Stimulated activated CD8-positive, alpha-beta memory T cell treated with anti-CD3 and anti-CD28 coated beads, Interleukin-4, amount 100 ng/mL, for 4 hours (primary cell): ENCODE measurements at places on chromosomes 6 and 20.

- DNase-seq: no peak
Measured at GRCh38 chr6:53795702-53796450, 1.1 kb downstream of the LRRC1 start.

DNA sequence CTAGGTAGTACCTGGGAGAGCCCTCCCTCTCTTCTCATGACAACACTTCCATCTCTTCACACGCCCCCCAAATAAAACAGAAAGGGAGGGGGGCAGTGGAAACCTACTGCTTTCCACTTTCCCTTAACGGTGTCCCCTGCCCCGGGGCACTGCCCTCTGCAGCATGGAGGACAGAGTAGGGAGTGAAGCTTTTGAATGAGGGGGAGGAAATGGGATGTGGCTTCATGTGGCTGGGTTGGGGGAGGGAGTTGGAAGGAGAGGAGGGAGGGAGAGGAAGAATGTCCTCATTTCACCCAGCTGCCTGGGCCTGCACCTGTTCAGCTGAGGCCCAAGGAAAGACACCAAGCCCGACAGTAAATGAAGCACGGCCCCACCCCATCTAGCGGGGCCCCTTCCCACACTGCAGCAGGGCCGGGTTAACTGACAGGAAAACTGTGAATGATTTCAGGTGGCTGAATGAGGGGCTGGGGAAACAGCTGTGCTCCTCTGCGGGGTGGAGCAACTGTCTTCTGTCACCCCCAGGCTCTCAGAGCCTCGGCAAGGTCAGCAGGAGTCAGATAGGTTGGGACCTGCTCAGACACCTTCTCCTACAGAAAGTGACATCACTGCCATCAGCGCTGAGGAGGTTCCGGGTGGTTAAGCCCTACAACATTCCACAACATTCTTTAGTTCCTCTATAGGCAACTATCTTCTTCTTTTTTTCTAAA is 40.0 kb upstream of the TAF8 start:
- no peak for DNase-seq

DNA sequence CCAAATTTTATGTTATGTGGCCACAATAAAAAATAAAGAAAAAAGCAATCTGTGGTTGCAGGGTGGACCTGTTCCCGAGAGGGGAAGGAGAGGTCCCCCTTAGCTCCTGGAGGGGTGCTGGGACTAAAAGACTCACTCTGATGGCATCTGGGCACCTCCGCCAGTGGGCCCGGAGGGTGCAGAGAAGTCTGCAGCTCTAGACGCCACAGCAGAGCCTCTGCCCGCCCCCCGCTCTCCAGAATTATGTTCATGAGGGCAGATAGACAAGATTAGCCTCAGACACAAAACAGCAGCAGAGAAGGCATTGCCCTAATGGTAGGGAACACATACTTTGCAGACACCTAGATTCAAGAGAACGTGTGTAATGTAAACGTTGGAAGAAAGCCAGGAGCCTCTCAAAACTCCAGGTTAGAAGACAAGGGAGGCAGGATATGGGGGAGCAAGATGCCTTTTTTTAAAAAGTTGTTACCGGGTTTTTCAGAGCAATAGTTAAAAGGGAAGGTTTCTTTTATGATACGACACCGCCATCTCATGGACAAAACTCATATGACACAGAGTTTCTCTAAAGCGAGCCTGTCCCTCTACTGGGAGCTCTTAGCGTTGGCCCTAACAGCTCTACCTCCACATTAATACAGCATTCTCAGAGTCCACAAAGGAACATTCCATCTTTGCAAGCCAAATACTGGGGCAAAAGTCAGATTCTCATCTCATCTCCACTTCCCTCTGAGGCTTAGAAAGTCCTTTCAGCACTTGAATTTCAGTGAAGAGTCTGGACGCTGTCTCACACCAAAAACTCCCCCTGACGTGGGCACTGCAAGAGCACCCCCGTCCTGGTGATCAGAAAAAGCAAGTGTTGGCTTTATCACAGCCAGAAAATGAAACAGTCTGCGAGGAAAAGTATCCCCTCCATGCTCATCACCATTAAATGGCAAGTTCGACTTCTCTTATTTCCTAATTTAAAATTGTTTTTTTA is 47.2 kb downstream of the FOXF2 start:
- peak; percentile 20 for DNase-seq

- DNase-seq: no peak
Measured at GRCh38 chr6:34791164-34791700, 651 bp upstream of the BLTP3A start.

- DNase-seq: no peak
Measured at GRCh38 chr6:168527451-168528210, 86.6 kb downstream of the SMOC2 start.

DNA sequence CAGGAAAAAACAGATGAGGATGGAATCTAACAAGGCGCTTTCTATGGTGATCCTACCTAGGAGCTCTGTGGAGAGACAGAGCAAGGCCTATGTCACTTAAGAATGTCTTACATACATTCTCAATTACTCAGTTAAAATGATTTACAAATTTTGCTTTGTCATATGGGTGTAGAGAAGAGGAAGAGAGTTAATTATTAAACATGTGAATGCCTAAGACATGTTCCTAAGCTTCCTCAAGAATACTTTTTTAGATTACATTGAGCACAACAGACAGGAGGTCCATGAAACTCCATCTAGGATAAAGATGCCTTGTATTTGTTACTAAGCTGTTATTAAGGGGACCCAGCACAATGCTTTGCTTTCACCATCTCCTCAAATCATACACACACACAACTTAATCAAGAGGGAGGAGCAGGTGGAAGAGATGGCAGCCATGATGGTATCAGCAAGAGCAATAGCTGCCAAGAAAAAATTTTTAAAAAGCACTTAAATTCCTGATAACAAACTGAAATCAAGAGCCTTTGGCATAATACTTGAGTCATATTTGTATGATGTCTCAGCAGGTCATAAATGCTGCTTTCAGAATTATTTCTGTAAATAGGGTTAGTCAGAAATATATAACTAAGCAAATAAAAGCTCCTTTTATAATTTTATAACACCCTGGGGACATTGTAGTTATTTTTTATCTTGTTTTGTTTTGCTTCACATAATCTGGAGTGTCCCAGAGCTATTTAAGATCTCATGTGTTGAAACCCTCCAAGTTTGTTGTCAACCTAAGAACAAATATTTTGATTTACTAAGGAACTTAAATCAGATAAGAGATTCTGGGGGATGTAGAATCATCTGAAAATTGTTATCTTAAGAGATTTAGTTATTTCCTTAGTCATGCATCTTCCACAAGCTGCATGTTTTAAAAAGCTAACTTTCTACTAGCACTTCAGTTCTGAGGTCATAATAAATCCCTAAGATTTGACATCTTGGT is 70.0 kb upstream of the CD2AP start:
- no peak for DNase-seq

DNA sequence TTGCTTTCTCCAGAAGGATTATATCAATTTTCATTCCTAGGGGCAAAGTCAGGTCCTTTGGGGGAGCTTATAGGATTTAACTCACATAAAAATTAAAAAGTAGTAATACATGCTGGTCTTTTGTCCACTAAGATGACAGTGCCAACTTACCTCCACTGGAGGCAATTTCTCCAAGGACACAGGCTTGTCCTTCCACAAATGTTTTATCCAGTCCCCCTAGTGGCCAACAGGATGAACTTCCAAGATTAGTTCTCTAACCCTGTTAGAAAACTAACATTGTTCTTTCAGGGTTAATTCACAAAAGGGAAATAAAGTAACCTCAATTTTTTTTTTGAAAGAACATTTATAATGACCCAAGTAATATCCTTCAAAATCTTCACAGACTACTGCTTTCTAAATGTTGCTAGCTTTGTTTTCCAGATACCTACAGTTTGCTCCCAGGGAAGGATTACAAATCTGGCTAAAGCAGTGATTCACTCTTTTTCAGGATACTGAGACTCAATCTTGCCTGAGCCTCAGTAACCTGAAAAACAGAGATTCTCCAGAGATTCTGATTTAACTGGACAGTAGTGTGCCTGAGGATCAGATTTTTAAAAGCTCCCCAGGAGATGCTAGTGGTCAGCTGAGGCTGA is 31.7 kb upstream of the UBR2 start:
- no peak for DNase-seq

DNA sequence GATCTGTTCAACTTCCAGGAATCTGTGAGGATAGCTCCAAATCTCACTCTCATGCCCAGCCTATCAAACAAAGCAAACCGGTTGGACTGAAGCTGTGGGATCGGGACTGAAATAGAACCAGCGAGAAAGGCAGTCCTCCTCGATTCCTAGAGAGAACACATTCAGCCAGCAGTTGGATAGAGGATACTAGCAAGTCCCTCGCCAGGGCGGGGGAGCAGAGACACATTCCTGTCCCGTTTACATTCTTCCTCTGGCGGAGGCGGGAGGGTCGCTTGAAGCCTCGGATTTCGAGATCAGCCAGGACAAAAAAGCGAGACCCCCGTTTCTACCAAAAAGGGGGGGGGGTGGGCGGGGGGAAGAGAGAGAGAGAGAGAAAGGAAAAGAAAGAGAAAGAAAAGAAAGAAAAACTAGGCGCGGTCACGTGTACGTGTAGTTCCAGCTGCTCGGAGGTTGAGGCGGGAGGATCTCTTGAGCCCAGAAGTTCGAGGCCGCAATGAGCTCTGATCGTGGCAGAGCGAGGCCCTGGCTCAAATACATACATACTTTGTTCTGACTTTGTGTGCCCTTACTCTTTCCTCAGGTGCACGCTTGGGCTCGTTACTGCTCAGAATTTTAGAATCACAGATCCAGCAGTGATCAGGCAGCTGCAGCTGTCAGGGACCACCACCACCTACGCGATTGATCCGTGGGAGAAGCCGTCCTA is 19.5 kb downstream of the ZNF311 start:
- DNase-seq: no peak

- DNase-seq: no peak
Measured at GRCh38 chr20:1894951-1895673, at the start of gene SIRPA. Gene SIRPA (plus strand): TSS chr20:1895407. CDS start chr20:1895448, 41 bp downstream.

GRCh38 chr6:54847799-54848597 is 1.4 kb downstream of the FAM83B start:
- no peak for DNase-seq

DNA sequence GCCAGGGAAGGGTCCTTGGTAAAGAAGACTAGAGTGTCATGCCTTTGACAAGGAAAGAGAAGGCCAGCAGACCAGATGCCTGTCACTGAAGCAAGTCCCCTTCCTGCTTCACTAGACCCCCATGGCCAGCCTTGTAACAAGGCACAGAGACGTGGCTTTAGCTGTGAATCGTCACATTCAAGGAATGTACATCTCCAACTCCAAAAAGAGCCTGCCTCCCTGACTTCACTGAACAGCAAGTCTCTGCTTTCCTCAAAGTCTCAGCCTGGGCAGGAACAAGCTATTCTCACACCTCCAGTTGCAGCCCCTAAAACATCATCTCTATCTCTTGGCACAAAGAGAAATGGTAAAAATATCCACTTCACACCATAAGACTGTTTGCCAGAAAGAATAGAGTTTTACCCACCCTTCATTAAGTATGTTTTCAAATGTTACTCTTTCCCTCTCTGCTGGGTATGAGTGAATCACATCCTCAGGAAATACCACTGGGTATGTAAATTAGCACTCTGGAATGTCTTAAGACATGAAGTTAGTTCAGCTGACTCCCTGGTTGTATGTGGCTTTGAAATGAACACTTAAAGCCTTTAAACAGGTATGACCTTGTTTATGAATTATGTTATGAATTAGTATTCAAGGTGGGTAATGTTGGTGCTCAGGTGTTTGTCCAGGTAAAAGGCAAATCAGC is 46.4 kb upstream of the NT5E start:
- DNase-seq: no peak

GRCh38 chr6:35496036-35496840 is 641 bp downstream of the TEAD3 start:
- no peak for DNase-seq

DNA sequence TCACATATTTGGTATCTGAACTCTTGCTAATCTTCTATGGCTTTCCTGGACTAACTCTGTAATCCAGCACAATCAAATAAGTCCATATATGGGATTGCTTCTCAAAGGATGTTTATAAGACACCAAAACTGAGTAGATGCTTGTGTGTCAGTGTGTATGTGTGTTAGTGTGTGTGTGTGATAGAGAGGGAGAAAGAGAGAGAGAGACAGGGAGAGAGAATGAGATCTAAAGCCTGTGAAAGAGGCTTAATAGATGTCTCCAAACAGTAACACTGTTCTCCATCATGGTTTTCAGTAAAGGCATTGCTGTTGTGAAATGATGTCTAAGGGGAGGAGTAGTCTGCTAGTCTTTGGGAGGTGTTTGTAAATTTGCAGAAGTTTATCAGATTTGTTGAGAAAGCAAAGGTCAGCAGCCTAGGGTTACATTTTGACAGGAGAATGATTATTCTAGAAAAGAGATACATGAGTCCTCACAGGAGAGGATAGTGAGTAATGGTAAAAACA is 73.9 kb upstream of the MLIP start:
- DNase-seq: no peak

- DNase-seq: no peak
Measured at GRCh38 chr6:41706876-41707564, 28.4 kb downstream of the TFEB start.

- DNase-seq: no peak
Measured at GRCh38 chr20:46893877-46894578, 615 bp upstream of the EYA2 start.

- DNase-seq: no peak
Measured at GRCh38 chr6:92169506-92169905, 1249.9 kb downstream of the EPHA7 start.

DNA sequence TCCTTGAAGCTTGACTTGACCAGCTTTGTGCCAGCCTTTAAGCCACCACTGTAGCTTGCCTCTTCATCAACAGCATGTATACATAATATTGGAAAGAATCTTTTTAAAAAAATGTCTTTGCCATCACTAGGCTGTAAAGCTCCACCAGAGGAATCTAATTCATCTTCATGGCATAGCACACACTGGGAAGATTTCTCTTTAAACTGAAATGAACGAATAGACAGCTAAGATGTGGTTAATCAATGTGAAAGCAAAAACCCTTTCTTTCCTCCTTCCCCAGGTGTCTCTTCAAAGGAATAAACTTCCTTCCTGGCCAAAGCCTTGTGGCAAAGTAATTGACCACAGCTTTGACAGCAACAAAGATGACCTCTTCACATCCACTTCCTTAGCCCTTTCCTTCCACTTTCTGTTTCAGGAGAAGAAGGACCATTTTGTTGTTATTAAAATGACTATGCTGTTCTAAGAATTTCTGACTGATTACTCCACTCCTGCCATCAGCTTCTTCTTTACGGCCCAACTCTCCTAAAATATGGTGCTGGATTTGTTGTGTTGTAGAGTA is 428.7 kb upstream of the SOX4 start:
- DNase-seq: no peak

- DNase-seq: no peak
Measured at GRCh38 chr6:4281341-4282293, 146.2 kb upstream of the ECI2 start.

DNA sequence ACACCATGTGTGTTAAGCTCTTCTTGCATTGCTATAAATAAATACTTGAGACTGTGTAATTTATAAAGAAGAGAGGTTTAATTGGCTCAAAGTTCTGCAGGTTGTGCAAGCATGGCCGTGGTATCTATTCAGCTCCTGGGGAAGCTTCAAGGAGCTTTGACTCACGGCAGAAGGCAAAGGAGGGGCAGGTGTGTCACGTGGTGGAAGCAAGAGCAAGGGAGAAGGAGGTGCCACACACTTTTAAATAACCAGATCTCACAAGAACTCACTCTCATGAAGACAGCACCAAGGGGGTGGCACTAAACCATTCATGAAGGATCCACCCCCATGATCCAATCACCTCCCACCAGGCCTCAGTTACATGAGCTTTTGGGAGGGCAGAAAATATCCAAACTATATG is 193.7 kb downstream of the ERMARD start:
- no peak for DNase-seq
